ENCODE measurements at places on chromosomes 2 and 18.

DNA sequence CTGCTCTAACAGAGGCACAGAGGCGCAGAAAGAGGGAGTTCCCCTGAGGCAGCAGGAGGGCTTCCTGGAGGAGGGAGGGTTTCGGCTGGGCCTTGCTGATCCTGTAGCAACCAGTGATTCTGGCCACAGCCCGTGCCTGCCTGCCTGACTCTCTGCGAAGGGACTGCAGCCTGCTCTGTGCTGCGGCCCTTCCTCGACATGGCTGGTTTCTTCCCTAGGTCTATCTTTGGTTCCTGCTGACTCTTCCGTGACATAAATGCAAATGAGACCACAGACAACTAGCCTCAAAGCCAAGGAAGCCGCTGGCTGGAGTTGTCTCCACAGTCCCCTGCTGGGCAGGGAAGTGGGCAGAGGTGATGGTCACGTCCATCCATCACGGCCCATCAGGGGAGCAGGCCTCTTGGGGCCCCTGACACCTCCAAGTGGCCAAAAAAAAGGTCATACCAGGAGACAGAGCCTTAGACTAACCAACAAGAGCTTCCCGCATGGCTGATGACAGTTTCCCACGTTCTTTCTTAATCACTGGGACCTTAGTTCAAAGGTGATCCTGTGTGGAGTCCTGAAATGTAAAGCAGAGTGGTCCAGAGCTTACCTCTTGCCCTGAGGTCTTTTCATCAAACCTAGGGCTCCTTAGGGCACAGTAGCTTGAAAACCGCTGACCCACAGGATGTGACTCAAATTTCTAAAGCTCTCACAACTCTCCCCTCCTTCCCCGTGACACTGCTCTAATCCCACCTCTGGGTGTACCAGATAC is 55.3 kb downstream of the HS1BP3 start:
- DNase-seq: peak; percentile 24

GRCh38 chr2:178512484-178512883 is 32.2 kb downstream of the PLEKHA3 start:
- no peak for DNase-seq

DNA sequence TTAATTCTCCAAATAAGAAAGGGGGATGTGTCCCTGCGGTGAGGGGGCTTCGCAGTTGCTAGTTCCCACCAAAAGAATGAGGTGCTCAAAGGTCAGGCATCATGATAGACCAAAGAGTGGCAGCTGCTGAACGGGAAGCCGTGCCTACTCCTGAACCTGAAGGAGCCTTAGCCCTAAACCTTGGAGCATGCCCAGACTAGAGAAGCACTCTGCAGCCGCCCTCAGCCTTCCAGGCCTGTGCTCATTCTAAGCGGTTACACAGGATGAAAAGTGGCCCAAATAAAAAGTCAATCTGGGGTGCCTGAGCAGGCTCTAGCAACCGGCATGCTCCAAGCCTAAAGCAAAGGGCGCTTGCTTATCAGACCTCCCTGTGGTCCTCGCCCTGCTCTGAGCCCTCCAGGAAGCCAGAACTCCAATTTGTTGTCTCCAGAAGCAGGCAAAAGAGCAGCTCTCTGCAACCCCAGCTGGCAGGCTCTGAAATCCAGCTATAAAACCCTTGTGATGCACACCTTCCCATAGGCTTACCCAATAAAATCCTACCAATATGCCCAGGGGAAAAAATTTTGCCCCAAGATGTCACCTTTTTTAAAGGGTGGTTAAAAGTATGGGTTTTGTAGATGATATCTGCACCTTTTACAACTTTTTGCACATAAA is 17.5 kb downstream of the UXS1 start:
- no peak for DNase-seq

- no peak for DNase-seq
Observed at GRCh38 chr2:190812506-190813294, 67.9 kb upstream of the GLS start.

DNA sequence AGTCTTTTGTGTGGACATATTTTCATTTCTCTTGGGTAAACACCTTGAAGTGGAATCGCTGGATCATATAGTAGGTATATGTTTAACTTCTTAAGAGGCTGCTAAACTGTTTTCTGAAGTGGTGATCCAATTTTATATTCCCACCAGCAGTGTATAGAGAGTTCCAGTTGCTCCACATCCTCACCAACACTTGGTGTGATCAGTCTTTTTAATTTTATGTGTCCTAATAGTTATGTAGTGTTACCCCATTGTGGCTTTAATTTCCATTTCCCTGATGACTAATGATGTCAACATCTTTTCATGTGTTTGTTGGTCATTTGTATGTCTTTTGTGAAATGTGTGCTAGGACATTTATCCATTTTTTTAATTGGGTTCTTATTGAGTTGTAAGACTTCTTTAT is 56.9 kb downstream of the DGKD start:
- DNase-seq: no peak
